ENCODE measurements at places on chromosomes 6 and 20.
A peak's percentile ranks its signal among the peaks of the same experiment; 100 is the strongest.

GRCh38 chr6:29230666-29231065 is 60.0 kb downstream of the OR2J2 start:
- no peak for DNase-seq

DNA sequence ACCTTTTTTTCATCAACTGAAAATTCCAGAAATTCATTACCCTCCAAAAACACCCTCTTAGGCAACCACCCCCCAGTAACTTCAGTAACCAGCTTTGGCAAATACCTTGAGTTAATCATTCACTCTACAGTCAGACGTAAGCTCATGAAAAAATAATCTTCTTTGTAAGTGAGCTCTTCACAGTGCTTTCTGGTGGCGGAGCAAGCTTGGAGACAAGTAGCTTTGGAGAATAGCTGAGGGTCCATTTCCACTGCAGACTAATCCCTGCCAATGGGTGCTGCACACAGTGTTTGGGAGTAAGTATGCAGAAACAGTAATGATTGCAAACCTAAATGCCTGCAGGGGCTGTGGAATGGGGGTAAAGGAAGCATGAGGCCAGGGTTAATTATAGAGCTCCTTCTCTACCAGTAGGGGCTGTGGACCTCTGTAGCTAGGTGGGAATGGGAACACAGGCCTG is 56.8 kb upstream of the HINT3 start:
- no peak for DNase-seq

DNA sequence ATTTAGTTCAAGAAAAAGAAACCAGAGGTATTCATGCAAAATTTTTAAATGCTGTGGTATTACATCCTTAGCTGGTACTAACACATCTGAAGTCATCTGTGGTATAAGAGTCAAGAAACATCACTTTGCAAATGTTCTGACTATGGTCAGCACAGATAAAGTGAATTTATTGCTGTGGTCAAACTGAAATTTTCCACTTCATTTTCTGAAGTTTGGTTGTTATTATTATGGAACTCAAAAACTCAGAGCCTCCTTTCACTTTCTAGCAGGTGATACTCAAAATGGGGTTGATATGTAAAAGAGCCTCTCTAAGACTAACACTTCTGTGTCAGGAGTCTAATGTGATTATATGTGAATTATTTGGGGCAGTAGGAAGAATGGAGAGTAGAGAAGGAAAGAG is 257.8 kb downstream of the RNGTT start:
- DNase-seq, result no peak

DNA sequence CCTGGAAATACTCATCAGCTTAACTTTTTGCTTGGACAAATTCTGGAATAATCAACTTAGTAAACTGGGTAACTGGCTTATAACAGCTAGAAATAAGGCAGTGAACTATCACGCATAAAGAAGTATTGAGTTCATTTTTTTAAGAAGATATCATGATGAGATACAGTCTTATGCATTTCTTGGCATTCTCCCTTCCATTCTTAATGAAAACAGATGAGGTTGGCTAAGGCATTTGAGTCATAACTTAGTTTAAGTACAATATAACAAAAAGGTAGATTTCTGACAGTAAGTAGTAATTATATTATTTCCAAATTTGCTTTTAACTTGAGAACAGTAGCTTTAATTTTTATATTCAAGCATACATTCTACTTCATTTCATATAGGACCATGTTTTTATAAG is 56.1 kb downstream of the SAMD5 start:
- DNase-seq, result peak; percentile 25

DNA sequence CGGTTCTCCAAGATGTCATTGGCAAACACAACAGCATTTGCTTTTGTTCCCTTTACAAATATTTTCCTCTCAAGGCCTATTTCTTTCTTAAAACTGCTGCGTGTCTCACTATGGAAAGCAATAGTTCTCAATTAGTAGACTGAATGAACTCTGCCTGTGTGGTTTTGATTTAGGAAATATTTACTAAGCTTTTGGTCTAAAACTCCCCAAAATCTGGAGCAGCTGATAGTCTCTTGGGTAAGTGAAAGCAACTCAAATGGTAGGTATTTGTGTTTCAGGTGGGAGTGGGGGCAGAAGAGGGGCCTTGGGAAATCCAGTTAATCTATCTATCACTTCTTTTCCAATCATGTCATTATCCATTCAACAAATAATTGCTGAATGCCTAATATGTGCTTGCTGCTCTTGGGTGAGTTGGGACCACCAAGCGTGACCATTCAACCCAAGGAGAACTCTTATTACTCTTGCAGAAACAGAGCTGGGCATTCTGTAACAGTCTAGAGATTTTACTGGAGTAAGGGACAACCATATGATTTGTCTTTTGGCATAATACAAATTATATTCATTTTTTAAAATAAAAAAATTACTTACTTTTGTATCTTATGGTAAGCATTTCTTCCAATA is 33.2 kb upstream of the ADTRP start:
- no peak for DNase-seq

DNA sequence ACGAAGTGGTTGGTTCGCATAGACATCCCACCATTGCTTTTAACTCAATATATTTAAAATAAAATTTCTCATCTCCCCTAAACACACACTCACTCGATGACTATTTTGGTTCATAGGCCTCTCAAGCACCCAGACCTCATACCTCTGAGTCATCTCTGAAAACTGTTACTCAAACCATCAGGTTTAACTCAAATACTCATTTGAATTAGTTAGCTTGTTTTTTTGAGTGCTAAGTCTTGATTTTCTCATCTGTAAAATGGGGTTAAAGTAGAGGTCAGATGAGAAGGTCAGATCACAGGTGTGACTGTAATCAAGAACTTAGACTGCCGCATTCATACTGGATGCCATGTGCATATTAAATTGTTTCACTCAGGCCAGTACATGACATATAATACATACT is 243.9 kb upstream of the TENT5A start:
- no peak for DNase-seq

DNA sequence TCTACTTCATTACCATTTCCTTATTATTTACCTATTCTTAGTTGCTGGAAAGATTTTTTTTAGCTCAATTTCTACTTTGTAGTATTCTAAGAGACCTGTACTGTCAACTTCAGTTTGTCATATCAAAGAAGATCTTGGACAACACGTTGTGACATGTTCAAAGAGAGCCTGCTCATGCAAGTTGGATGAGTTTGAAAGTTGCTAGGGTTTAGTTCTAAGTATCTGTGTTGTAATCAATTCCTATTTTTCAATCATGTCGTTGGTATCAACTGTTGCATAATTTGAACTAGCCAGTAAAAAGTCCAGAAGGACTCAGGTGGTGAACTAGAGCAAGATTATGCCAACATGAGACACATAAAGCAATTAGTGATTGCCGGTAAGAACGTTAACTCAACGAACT is 30.2 kb downstream of the PKIB start:
- DNase-seq, result no peak

- DNase-seq, result peak; percentile 86
Observed at GRCh38 chr6:7819431-7820015, 91.1 kb downstream of the TXNDC5 start.

- DNase-seq, result peak; percentile 21
Observed at GRCh38 chr6:124683507-124683906, 278.7 kb upstream of the RNF217 start.

DNA sequence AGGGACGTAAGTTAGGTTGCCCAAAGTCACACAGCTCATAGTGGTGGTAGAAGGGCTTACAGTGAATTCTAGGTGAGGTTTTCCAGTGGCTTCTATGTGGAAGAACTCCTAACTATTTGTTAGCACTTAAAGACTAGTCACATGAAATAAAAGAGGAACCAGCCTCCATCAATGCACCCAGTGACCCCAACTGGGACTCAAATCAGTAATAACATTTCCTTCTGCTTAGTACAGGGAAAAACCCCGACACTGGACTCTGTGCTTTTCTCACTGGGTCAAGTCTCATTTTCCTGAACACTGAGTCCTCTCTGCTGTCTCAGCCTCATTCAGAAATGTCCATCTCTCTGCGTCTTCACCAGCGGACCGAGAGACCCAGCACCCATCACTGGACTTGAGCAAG is 89.2 kb downstream of the SLC22A23 start:
- DNase-seq, result peak; percentile 62

GRCh38 chr20:362271-363254 is 15.7 kb downstream of the NRSN2 start:
- DNase-seq, result peak; percentile 77

GRCh38 chr20:52379723-52380336 is 188.3 kb upstream of the ZFP64 start:
- DNase-seq, result peak; percentile 32

DNA sequence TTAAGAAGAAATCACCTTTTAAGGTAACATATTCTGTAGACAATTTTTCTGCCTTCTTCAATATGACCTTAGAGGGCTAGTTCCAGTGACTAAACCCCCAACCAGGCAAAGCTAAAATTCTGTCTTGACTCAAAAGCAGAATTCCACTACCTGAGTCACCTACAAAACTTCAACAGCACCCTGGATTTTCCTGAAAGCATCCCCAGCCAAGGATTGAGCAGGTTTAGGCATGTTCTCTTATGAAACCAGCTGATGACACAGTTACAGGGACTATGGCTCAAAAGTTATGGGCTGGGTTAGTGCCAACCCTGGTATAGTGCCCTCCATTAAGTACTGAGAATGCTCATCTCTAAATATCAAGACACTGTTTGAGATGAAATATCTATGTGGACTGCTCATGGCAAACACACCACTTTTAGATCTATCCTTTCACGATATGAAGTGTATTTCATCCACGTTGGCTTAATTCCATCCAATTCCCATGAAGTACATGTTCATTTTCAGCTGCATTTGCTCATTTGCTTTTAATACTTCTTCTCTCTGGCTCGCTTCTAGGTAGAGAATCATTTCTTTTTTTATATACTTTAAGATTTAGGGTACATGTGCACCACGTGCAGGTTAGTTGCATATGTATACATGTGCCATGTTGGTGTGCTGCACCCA is 53.6 kb upstream of the TNFAIP3 start:
- peak; percentile 72 for DNase-seq

- no peak for DNase-seq
Observed at GRCh38 chr6:85669735-85670194, 27.1 kb upstream of the SYNCRIP start.

DNA sequence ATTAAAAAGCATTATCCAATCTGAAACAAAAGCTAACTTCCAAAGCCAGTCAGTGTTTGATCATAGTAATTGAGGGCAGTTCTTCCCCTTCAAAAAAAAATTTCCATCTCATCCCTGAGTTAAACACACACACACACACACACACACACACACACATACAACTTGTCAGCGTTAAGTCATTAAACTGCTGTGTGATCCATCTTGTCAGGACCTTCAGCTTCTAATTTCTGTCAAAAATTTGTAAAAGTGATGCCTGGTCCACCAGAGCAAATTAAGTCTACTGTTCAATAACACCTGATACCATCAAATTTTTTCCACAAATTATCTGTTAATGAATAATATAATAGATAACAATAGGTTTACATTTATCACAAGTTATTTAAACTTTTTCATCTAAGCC is 198.7 kb downstream of the GPX5 start:
- no peak for DNase-seq

GRCh38 chr6:129663531-129663930 is 46.4 kb downstream of the ARHGAP18 start:
- no peak for DNase-seq

- no peak for DNase-seq
Observed at GRCh38 chr6:39085129-39085797, 29.7 kb downstream of the SAYSD1 start.

DNA sequence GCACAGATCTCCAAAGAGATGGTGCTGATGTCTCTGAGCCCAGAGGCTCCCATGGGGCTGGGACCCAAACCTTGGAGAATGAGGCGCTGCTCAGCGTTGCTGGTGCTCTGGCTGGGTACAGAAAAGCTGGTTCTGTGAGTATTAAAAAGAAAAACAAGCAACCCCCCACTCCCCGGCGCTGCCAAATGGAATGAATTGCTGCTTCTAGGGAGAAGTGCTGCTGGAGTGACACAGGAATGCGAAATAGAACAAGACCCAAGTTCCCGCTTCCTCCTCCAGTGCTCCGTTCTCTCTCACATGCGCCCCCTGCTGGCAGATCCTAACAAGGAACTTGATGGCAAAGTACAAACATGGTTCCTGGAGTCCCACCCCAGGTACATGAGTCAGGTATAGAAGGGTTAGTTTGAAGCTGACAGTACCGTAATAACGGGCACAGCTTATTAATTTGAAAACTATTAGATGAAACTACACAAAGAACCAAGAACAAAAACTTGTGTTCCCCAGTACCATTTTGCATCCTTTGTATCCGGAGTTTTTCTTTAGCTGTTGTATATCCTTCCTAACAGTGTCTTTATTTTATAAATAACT is 2.1 kb upstream of the DDX27 start:
- DNase-seq, result peak; percentile 93

GRCh38 chr20:54938707-54939106 is 463.3 kb downstream of the DOK5 start:
- no peak for DNase-seq

- no peak for DNase-seq
Observed at GRCh38 chr6:122799916-122800686, 11.0 kb downstream of the SMPDL3A start.

Data from muscle of leg (tissue), 16 donors.